ENCODE measurements at places on chromosomes 16 and 17. TPM values are rescaled to one million over a fixed set of nuclear protein-coding genes. Genes with fewer than 3 reads are reported as not detected.
A peak's percentile ranks its signal among the peaks of the same experiment; 100 is the strongest.

DNA sequence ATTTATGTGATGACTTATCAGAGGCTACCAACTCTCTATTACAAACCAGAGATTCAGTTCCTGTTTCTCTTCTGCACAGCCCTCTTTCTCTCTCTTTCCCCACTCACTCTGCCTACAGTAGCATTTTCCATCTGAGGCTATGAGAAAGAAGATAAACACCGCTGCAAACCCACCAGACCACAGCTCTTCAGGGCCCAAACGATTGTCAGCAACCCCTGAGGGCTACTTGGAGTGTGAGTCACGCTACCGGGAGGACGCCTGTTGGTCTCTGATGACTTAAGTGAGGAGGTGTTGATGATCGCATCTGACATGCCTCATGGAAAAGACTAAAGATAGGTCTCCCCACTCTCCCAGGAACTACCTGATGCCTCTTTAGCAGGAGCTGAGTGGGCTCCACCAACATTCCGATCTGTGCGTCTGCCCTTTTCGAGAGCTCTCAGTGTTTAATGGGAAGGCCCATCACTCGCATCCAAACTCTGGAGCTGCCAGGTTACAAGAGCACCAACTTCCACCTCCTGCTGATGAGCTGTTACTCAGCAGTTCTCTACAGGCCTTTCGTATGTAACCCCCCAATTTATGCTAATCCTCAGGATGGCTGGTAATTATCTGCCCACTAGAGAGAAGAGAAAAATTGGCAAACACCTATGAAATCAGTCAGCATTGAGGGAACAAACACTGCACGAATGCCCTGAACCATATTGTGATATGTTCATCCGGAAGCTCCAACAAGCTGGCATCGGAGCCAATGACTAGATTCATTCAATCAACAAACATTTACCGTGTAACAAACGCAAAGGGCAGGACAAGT lies 9.2 kb downstream of the GRIN2A start:
- H3K27ac ChIP-seq, result no peak overlapping the region
- no peaks in the 10 kb centered on the region for H3K4me1 ChIP-seq
- H3K36me3 ChIP-seq, result no peaks in the 10 kb centered on the region
- H3K4me3 ChIP-seq, result no peak overlapping the region
- DNase-seq, result no peak
- no peaks in the 10 kb centered on the region for H3K27me3 ChIP-seq

DNA sequence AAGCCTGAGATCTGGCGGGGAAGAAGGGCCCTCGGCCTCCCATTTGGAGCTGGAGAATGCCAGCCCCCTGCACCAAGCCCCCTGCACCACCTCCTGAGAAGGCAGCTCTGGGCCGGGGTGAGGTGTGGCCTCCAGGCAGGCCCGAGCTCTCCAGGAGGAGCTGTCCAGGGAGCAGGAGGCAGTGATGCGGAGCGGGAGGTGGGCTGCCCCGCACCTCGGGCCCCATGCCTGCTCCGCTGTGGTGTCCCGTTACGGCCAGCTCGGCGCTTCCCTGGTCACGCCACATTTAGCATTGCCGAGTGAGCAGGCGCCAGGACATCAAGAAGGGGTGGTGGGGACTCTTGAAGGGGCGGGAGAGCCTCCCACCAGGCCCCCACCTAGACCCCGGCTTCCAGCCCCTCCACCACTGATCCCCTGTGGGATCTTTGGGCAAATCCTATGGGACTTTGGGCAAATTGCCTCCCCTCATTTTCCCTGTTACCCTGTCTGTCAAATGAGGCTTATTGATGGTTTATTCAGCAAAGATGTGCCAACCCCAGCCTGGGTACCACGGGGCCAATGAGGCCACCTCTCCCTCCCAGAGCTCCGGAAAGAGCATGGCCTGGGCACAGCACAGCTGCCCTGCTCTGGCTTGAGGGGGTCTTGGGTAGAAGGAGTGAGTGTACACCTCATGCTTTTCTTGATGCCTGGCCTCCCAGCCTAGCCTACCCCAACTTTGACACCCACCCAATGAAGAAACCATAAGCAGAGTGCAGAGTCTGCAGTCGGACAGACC lies 15.3 kb downstream of the FOXN1 start:
- no peaks in the 10 kb centered on the region for H3K36me3 ChIP-seq
- no peaks in the 10 kb centered on the region for H3K4me1 ChIP-seq
- no peak overlapping the region for H3K27ac ChIP-seq
- H3K4me3 ChIP-seq, result no peak overlapping the region
- DNase-seq, result no peak

DNA sequence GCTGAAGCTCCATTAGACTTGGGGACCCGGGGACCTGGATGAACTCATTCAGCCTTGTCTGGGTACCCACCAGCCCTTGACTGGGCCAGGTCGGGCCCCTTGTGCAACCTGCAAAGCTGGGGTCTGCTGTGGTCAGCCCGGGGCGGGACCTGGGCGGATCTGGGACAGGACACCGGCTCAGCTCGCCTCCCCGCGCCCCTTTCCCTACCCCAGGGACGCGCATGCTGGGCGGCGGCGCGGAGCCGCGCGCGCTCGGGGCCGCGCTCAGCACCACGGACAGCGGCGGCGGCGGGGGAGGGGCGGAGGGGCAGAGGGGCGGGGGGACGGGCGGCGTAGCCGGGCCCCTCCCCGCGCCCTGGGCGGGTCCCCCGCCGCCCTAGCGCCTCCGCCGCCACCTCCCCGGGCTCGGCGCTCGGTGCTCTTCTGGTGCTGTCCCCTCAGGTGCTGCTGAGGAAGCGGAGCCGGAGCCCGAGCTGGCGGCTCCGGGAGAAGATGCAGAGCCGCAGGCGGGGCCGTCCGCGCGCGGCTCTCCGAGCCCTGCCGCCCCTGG lies 7.4 kb downstream of the ACD start:
- peaks cover 6% of the 10 kb centered on the region for H3K4me1 ChIP-seq
- peak overlapping the region; percentile 46 for H3K4me3 ChIP-seq
- H3K36me3 ChIP-seq, result peaks cover 12% of the 10 kb centered on the region
- no peak for DNase-seq
- no peaks in the 10 kb centered on the region for H3K27me3 ChIP-seq
- no peak overlapping the region for H3K27ac ChIP-seq

GRCh38 chr16:22844416-22844815 lies 30.5 kb downstream of the HS3ST2 start:
- no peaks in the 10 kb centered on the region for H3K36me3 ChIP-seq
- DNase-seq, result no peak
- no peaks in the 10 kb centered on the region for H3K27me3 ChIP-seq
- H3K4me1 ChIP-seq, result no peaks in the 10 kb centered on the region
- no peak overlapping the region for H3K27ac ChIP-seq

DNA sequence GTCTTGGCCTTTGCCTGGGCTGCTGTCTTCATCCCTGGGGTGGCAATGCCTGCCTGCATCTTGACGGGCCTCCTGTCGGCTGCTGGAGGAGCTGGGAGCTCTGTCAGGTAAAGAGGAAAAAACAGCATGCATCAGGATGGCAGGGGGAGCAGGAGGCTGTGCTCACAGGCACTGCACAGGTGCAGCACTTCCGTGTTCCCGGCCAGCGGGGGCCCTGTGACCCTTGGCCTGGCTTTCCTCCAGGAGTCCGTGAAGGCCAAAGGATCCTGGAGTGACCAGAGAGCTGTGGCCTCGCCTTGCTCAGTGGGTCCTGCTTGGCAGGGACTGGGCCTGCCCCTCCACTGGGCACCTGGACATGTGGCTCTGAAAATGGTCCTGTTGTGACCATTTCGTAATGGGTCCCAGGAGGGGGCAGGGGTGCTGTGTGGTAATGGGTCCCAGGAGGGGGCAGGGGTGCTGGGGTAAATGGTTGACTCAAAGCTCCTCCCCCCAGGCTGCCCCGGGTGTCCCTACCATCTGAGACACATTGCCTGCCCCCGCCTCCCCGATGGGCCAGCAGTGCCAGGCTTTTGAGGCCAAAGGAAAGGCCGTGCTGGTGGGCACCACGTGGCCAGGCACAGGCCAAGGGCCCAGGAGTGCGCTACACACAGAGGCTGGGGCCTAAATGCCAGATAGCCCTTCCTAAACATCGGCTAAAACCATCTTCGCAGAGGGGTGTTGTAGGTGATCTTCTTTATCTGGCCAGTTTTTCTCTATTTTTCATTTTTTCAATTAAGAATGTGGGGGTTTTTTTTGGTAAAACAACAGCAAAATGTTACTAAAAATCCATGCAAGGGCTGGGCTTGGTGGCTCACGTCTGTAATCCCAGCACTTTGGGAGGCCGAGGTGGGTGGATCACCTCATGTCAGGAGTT lies 4.0 kb upstream of the FASN start:
- peak overlapping the region; percentile 75 for H3K27ac ChIP-seq
- H3K4me1 ChIP-seq, result no peaks in the 10 kb centered on the region
- no peaks in the 10 kb centered on the region for H3K36me3 ChIP-seq
- no peak for DNase-seq

- H3K27me3 ChIP-seq, result no peaks in the 10 kb centered on the region
- no peaks in the 10 kb centered on the region for H3K4me1 ChIP-seq
- peaks cover 95% of the 10 kb centered on the region for H3K36me3 ChIP-seq
- peak overlapping the region; percentile 26 for H3K27ac ChIP-seq
These were observed 11.7 kb downstream of the COL1A1 start for GRCh38 chr17:50189550-50190292.

DNA sequence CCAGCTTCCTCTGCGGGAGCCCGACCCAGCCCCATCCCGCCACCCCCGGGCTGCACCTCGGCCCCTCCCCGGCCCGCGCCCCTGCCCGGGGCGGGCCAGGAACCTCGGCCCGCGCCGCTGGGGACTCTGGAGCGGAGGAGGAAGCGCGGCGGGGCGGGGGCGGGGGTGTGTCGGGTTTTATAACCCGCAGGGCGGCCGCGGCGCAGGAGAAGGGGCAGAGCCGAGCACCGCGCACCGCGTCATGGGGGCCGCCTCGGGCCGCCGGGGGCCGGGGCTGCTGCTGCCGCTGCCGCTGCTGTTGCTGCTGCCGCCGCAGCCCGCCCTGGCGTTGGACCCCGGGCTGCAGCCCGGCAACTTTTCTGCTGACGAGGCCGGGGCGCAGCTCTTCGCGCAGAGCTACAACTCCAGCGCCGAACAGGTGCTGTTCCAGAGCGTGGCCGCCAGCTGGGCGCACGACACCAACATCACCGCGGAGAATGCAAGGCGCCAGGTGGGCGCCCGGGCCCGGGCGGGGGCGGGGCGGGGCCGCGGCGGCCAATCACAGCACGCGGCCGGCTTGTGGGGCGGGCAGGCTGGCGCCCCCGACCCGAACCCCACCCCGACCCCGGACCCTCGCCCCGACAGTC lies at the start of gene ACE:
ACE (plus strand) TSS at position 208 of the 626 bp plus-strand sequence; CDS start at position 242, 34 bp downstream.
- H3K27me3 ChIP-seq, result no peaks in the 10 kb centered on the region
- peak within 1 kb of the TSS; percentile 51 for H3K4me3 ChIP-seq
- peaks cover 31% of the 10 kb centered on the region for H3K4me1 ChIP-seq
- no peak for DNase-seq
- no peaks in the 10 kb centered on the region for H3K36me3 ChIP-seq
- H3K27ac ChIP-seq, result no peak within 1 kb of the TSS

DNA sequence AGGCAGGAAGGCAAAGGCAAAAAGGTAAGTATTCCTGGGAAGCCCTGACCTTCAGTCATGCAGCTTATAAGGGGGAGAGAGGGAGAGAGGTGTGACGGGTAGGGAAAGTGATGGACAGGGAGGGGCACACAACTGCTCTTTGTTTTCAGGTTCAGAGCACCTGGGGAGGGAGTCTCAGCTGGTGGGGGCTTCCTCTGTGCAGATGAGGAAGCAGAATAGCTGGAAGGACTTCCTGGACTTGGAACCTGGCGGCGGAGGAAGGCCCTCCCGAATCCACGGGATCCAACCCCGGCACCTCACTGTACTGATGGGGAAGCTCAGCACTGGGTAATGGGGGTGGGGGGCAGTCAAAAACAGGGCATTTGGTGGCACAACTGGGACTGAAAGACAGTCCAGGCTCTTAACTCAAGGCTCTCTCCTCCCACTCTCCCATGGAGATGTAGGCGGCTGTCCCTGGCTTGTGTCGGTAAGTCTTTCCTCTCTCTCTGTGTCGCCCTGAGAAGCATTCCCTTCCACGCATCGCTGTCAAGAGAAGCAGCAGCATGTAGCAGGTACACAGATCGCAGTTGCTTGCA lies 11.9 kb upstream of the PITPNM3 start:
- DNase-seq, result no peak
- H3K4me3 ChIP-seq, result no peak overlapping the region
- no peak overlapping the region for H3K27ac ChIP-seq
- no peaks in the 10 kb centered on the region for H3K4me1 ChIP-seq
- no peaks in the 10 kb centered on the region for H3K27me3 ChIP-seq

- H3K27ac ChIP-seq, result no peak overlapping the region
- no peak overlapping the region for H3K4me3 ChIP-seq
- no peaks in the 10 kb centered on the region for H3K36me3 ChIP-seq
- H3K27me3 ChIP-seq, result no peaks in the 10 kb centered on the region
These were observed 33.1 kb upstream of the RPTOR start for GRCh38 chr17:80511222-80512180.

DNA sequence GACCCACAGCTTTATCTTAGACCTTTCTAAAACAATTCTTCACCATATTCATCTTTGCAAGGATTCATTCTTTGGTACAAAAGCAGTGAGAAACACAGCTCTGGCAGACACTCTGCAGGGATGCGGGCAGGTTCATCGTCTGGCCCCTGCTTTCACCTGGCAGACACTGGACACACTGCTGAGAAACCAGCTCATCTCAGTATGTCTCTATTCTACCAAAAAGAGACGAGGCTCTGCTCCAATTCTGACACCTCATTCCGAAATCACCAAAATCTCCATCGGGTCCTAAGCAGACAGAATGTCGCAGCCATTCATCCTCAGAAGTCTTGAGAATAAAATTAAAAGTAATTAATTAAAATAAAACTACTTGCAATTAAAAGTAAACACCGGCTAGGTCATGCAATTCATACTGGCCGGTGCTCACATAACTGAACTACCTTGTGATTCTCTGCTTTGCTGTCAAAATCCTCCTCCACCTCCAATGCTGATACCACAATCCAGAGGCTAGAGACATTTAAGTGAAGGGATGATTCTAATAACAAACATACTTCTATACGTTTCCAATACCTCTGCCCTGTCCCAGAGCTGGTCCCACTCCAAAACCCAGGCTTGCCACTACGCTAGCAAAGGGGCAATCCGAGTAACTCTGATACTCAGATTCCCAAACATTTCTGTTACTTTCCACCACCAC lies 1.3 kb downstream of the RNF157 start:
- no peaks in the 10 kb centered on the region for H3K36me3 ChIP-seq
- peaks cover 24% of the 10 kb centered on the region for H3K4me1 ChIP-seq
- H3K4me3 ChIP-seq, result no peak overlapping the region
- no peak for DNase-seq
- peaks cover 5% of the 10 kb centered on the region for H3K27me3 ChIP-seq

GRCh38 chr17:19630661-19631060 lies 17.9 kb upstream of the ALDH3A2 start:
- no peaks in the 10 kb centered on the region for H3K27me3 ChIP-seq
- H3K36me3 ChIP-seq, result no peaks in the 10 kb centered on the region
- H3K4me1 ChIP-seq, result no peaks in the 10 kb centered on the region
- H3K27ac ChIP-seq, result no peak overlapping the region

- H3K36me3 ChIP-seq, result no peaks in the 10 kb centered on the region
- no peak for DNase-seq
- no peaks in the 10 kb centered on the region for H3K4me1 ChIP-seq
- no peak overlapping the region for H3K4me3 ChIP-seq
- no peak overlapping the region for H3K27ac ChIP-seq
These were observed 571.7 kb upstream of the GOT2 start for GRCh38 chr16:59305850-59306249.

The PIMREG gene
- 0.59 TPM for total RNA-seq

The RRAD gene
- 102 TPM for total RNA-seq

The KRTAP9-2 gene
- total RNA-seq, result not detected

The BICDL2 gene
- not detected for total RNA-seq

The CYLD gene
- total RNA-seq, result 35.1 TPM

The LCAT gene
- 17.9 TPM for total RNA-seq

The AGRP gene
- total RNA-seq, result not detected
